ENCODE measurements at places on chromosomes 1 and 21.

DNA sequence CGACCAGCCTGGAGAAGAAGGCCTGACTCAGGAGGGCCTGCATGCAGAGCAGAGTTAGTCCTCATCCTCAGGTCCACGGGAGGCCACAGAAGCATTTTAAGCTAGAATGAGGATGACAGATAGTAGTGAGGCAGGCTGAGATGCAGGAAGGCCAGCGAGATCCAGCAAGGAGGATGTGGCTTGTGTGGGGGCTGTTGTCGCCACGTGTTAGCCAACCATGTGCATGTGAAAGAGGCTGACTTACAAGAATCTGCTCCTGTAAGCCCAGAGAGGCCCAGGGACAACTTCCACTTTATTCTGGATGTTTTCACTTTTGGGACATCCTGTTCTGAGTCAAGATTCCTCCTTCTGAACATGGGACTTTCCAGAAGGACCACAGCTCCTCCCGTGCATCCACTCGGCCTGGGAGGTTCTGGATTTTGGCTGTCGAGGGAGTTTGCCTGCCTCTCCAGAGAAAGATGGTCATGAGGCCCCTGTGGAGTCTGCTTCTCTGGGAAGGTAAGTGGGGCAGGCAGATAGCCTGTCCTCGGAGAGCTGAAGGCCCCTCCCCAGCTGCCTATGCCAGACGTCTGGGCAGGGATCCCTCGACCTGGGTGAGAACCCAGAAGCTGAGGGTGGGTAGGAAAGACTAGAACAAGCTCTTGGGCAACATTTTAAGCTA is at the start of gene SLAMF8:
Gene SLAMF8, plus strand, starts transcription at position 433 of the 661 bp plus-strand sequence. Its CDS starts 26 bp downstream, at position 459.
- no peak for DNase-seq

DNA sequence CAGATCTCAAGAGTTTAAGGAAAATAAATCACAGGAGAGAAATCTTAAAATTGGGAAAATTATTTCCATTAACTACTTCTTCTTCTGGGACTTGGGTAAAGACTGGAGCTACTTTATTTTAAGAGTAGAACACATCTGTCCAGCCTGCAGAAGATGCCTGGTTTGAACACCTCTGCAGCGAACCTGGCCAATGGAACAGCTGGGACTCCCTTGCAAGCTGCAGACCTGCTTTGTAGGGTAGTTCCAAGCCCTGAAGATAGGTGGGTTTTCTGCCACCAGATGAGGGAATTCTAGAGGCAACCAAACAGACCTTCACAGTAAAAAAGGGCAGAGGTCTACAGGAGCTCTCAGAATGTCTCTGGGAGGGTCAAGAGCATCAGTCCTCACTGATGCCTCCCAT is 86.5 kb upstream of the CACNA1E start:
- no peak for DNase-seq

GRCh38 chr1:173405834-173406233 is 71.3 kb upstream of the PRDX6 start:
- no peak for DNase-seq

DNA sequence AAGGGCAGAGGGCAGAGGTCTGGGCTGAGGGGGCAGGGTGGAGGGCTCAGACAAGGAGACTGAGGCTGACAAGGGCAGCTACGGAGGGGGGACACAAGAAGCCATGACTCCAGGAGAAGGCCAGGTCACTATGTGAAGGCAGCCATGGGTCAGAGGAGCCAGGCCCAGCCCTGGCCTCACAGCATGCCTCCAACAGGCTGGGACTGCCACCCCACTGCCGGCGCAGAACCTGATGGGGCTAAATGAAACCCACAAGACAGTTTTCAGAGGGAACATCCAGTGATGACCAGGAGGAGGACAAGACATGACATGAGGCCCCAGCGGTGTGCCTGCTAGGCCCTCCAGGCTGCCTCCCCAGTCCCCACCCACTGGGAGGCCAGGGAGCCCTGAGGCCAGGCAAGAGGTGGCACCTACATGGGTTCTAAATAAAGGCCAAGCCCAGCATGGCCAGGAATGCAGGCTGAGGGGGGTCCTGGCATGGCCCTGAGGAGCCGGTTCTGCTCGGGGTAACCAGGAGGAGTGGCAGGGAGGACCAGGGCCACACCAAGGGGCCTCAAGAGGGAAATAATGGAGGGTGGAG is 27.3 kb upstream of the LSS start:
- DNase-seq, result no peak

GRCh38 chr1:48738356-48738755 is 38.3 kb downstream of the BEND5 start:
- no peak for DNase-seq

DNA sequence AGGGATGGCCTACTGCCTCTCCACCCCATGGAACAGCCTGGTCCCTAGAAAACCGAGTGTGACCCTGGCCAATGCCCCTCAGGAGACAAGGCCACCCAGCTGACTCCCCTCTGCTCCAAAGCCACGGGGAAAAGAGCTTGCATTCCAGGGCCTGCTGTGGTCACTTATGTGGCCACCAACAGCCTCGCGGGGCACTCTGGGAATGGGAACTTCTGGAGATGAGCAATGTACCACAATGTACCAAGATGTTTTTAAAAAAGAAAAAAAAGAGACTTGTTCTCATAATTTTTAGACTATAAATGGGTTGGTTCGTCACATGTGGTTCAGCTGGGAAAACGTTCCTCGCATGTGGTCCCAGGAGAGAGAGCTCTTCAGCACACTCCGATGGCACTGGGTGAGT is 62.8 kb downstream of the SLC66A1 start:
- no peak for DNase-seq

- no peak for DNase-seq
Measured at GRCh38 chr1:63917571-63918417, 144.0 kb downstream of the ROR1 start.

GRCh38 chr1:22296701-22297591 is 154.0 kb upstream of the WNT4 start:
- DNase-seq, result no peak

GRCh38 chr1:165542015-165542631 is 1.7 kb upstream of the LRRC52 start:
- no peak for DNase-seq

DNA sequence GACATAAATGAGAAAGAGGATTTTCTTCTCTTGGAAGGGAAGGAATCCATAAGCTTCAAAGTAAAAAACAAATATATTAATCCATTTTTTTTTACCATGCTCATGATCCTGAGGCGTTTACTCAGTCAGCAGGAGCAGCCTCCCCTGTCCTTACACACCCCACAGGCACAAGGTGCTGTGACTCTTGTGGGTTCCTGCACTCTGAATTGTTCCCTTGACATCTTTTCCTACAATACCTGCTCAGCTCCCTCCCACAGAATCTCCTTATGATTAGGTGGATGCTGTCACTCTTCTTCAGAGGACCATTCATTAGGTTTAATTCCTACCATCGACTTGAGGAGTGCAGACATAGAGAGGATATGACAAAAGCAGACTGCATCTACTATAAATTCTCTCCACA is 10.1 kb upstream of the PSRC1 start:
- DNase-seq, result no peak

GRCh38 chr1:207612762-207613161 is 32.2 kb upstream of the CR1L start:
- DNase-seq, result no peak

Data from activated effector memory CD4-positive, alpha-beta T cell treated with anti-CD3 and anti-CD28 coated beads, Interleukin-2, amount 50 U/mL, for 16 hours (primary cell).